ENCODE measurements at places on chromosomes 2 and 18.

DNA sequence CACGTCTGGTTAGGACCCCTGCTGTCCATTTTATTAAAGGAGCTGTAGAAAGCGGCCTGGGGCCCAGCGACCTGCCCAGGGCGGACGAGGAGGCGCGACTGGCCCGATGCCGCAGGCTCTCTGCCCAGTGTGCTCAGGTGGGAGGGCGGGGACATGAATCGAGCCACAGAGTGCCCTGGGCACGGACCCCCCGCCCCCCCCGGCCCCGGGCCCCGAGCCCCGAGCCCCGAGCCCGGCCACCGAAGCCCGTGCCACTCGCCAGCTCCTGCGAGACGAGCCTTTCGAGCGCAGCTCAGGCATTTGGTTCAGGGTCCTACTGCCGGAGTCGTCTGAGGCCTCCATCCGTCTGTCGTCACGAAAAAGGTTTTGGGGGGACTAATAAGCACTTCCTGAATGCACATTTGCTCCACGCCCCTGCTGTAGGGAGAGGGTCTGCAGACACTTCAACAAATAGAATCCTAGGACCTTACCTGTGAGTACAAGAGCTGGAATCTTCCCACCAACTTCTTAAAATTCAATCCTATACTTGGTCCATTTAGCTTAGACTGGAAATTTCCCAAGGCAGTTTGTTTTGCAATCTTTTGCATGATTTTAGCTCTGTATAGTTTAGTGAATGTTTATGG is 602 bp upstream of the ADAM17 start:
- no peak for DNase-seq

- no peak for DNase-seq
These were observed 160.0 kb downstream of the BCL2 start for GRCh38 chr18:63159590-63159989.

DNA sequence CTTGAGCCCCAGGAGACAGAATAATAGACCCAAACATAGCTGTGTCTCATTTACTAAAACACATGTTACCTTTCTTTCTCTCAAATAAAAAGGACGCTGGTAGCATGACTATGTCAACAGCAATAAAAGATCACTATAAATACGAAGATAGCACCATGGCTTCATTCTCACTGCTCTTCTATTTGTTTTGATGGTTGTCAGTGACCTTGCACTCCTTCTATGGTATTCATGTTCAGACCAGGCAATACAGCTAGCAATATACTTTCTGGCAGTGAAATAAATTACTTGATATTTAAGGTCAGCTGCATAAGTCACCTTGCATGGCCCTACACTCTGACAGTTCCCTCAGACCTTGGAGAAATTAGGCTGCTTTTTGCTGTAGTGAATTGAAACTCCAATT is 263.2 kb upstream of the CDH7 start:
- DNase-seq, result no peak

DNA sequence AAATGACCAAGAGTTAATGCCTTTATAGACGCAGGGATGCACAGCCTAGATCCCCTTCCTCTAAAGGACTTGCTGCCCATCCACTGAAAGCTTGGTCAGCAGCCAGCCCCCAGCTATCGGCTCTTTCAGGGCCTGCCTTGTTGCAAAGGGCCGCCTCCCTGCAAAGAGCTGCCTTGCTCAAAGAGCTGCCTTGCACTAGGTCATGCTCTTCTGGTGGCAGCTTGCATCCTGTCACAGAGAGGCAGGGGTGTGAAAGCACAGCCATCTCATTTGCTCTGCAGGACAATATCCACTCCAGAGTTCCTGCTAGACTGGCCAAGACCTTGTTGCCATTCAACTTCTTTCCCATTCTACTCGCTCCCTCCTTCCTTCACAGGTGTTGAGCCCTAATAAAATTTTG is 137.1 kb downstream of the MCFD2 start:
- DNase-seq, result peak; percentile 84

DNA sequence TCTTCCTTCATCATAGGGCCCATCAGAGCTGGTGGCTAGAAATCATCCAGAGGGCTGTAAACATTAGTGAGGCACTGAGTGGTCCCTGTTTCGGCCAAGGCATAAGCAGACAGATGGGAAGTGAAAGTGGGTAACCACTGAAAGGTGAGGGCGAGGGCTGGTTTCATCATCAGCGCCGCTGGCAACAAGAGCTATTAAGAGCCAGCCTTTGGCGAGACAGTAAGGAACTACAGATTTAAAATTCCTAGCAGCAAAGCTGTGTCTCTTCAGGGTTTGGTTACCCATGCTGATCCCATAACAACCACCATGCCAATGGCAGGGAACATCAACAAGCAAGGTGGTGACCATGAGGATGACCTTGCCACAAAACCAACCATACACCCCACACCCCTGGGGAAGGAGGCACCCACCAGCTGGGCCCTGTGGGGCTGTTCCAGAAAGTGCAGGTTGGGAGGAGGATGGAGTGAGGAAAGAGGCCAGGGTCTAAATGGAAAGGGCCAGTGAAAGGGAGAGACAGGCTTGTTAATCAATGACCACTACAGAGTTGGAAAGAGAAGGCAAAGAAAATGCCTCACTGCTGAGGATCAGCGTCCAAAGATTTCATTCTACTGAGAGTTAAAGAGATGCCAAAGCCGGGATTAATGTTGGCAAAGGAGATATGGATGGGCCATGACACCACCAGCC is 9.0 kb upstream of the SLC20A1 start:
- no peak for DNase-seq

GRCh38 chr18:55845221-55845620 is 257.2 kb upstream of the TCF4 start:
- DNase-seq, result no peak

GRCh38 chr2:182259629-182260150 is 167.1 kb downstream of the PDE1A start:
- no peak for DNase-seq

DNA sequence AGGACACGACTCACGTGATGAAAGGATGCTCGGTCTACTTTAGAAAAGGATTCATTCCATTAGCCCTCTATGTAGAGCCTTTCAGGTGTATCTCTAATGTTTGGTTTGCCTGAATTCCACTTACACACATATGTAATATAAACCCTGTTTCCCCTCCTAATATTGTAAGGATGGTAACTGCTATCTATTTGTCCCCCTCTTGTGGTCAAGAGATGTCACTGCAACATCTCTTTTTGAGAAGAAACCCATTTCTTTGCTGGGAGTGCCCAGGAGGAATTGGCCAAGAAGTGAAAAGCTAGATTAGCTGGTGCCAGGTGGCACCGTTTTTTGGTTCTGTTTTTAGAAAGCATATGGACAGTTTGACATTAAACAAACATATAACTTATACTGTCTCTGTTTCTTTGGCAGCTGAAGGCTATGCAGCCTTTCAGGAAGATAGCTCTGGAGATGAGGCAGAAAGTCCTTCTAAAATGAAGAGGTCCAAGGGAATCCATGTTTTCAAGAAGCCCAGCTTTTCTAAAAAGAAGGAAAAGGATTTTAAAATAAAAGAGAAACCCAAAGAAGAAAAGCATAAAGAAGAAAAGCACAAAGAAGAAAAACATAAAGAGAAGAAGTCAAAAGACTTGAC is 41.2 kb downstream of the RALBP1 start:
- peak; percentile 58 for DNase-seq

- DNase-seq, result no peak
These were observed 43.3 kb downstream of the TIMM21 start for GRCh38 chr18:74191577-74191976.

DNA sequence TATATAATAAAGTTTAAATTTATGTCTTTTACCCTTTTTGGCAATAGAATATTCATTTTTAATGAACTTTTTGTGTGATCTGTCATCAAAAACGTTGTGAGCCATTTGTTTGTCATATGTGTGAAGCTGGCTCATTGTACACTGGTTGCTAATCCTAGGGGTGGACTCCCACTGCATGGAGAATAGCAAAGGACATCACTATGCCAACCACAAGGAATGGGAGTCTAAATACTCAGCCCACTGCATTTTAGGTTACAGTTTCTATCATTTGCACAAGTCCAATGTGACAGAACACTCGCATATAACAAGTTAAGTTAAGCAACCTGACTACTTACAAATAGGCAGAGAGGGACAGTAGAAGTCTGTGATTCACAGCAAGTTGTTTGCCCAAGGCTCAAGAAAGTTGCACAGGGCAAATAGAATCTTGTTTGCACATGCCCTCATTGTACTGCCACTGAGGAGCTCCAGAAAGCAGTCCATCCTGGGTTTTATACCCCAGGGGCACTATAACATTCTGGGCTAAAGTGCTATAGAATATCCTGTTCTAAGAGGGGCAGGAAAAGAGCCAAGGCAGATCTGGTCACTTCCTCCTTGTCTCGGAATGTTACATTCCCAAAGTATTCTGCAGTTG is 545.9 kb upstream of the GCFC2 start:
- no peak for DNase-seq

- no peak for DNase-seq
These were observed 33.9 kb downstream of the FN1 start for GRCh38 chr2:215401896-215402379.

DNA sequence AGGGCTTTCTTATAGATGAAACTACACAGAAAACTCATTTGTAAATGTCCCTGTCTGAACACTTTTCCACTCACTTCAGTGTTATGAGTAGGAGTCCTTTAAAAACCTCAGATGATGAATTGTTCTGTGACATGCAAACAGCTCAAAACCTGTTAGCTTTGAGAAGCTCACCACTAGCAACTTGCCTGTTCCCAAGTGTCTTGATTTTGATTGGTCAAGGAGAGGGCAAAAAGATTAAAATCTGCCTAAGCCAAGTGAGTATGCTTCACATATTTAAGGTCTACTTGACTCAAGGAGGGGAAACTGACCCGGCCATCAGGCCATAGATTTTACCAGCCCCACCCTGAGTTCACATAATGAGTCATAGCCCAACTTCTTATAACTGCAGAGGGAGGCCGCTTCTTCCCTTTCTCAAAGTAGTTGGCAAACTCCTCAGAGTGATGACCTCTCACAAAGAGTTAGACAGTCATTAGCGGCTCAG is 45.2 kb upstream of the MEIS1 start:
- no peak for DNase-seq

- DNase-seq, result no peak
These were observed 958.9 kb downstream of the DCDC2C start for GRCh38 chr2:4662161-4662779.

GRCh38 chr2:144382849-144383248 is 137.1 kb downstream of the ZEB2 start:
- DNase-seq, result no peak

DNA sequence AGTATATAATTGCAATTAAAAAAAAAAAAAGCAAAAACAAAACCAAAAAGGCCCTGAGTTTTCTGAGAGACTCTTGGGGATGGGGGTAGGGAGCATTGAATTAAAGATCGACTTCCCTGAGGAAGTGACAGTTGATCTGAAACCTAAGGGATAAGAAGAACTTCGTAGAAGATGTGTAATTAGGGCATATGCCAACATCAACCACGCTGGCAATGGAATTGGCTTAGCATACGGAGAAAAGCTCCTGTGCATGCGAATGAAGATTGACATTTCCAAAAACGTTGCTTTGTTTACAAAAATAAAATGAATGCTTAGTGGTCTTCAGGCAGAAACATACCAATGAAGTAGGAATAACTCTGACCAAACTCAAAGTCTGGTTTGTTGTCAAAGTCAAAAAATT is 307.6 kb upstream of the ZNF521 start:
- DNase-seq, result no peak

GRCh38 chr2:71223767-71224333 is 3.1 kb downstream of the PAIP2B start:
- DNase-seq, result peak; percentile 95

DNA sequence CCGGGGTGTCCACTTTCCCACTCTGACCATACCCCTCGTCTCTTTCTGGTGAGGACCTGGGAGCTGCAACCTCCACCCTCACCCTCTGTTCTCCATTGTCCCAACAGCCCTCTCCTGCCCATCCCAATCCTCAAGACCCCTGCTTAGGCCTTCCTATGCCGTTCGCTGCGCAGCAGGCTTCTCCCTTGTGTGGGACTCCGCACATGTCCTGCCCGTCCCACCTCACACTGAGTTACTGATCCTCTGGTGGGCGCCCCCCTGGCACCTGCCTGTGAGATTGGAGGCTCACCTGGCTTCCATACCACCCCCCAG is 119.5 kb upstream of the SNTG2 start:
- DNase-seq, result no peak

DNA sequence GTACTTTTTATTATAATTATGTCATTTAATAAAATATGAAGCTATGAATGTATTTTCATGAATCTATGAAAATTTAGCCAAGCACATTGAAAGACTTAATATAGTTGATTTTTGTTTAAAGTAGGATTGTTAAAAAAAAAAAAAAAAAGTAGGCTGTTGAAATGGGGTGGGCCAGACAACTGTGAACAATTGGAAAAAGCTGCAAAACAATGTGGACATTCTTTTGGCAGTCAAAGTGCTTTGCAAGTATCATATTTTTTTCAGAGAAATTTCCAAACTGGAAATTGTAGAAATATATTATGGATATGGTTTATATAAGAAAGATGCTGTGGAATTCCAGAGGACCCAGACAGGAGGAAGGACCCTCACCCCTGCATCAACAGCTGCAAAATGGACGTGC is 82.1 kb downstream of the ETAA1 start:
- no peak for DNase-seq

DNA sequence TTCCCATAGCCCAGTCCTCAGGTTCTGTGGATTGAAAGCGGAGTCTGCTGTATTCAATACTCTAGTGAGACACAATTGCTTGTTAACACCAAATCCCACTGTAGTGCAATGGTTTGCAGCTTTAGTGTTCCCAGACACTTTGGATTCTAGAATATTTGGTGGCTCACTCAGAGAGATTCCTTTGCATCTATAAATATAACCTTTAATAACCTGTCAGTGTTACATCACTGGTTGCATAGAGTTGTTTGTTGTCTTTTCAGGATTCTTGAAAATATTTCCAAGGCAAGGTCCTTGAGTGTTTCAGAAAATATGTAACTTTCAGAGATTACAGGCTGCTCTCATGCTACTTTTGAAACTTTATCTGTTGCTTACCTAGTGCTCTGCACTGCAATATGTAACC is 157.5 kb downstream of the ZEB2 start:
- no peak for DNase-seq

DNA sequence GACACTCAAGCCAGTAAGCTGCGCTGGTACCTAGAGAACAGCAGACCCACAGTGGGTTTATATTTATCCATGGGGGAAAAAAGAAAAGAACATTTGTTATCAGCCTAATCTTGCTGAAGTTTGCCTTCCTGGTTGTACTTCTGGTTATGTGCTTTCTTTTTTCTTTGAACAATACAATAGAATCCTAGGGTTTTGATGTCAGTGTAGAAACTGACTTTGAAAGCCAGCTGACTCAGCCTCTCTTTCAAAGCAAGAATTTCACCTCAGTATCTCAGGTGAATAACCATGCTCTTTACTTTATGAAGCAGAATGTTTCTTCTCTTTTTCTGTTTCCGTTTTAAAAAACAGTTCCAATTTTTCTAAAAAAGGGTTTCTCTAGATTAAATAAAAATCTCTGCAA is 78.4 kb downstream of the CD8B2 start:
- DNase-seq, result no peak

GRCh38 chr2:5102823-5103222 is 589.4 kb upstream of the SOX11 start:
- no peak for DNase-seq

GRCh38 chr18:70334728-70335329 is 46.0 kb downstream of the SOCS6 start:
- DNase-seq, result no peak
